ENCODE measurements at places on chromosomes 2 and 18.
A peak's percentile ranks its signal among the peaks of the same experiment; 100 is the strongest.

DNA sequence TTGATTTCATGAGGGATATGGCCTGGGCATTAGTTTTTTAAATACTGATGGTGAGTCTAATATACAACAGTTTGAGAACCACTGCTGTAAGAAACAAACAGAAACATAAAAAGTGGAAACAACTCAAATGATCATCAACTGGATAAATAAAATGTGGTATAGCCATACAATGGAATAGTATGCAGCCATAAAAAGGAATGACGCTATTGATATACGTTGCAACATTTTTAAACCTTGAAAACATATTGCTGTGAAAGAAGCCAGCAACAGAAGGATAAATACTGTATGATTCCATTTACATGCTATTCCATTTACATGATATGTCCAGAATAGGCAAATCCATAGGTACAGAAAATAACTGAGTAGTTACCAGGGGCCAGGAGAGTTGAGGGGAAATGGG is 6.5 kb downstream of the NFE2L2 start:
- no peak for DNase-seq

- DNase-seq = peak; percentile 43
Observed at GRCh38 chr18:22983175-22983574, 50.0 kb downstream of the RBBP8 start.

GRCh38 chr2:48364100-48364499 is 165.9 kb upstream of the STON1 start:
- DNase-seq = no peak

- DNase-seq = no peak
Observed at GRCh38 chr2:20430461-20431300, 16.2 kb upstream of the RHOB start.

GRCh38 chr2:111118981-111119821 is 1.5 kb upstream of the BCL2L11 start:
- DNase-seq = no peak

GRCh38 chr2:86023366-86023712 is 82.3 kb downstream of the POLR1A start:
- DNase-seq = no peak

- DNase-seq = no peak
Observed at GRCh38 chr2:86477349-86477748, 36.2 kb downstream of the KDM3A start.

GRCh38 chr18:71045331-71046065 is 756.7 kb downstream of the SOCS6 start:
- DNase-seq = no peak

GRCh38 chr2:12110481-12110880 is 364.0 kb downstream of the LPIN1 start:
- DNase-seq = no peak

- DNase-seq = no peak
Observed at GRCh38 chr2:136361521-136361920, 243.6 kb upstream of the CXCR4 start.

GRCh38 chr18:12032786-12033642 is 51.7 kb downstream of the IMPA2 start:
- DNase-seq = no peak

DNA sequence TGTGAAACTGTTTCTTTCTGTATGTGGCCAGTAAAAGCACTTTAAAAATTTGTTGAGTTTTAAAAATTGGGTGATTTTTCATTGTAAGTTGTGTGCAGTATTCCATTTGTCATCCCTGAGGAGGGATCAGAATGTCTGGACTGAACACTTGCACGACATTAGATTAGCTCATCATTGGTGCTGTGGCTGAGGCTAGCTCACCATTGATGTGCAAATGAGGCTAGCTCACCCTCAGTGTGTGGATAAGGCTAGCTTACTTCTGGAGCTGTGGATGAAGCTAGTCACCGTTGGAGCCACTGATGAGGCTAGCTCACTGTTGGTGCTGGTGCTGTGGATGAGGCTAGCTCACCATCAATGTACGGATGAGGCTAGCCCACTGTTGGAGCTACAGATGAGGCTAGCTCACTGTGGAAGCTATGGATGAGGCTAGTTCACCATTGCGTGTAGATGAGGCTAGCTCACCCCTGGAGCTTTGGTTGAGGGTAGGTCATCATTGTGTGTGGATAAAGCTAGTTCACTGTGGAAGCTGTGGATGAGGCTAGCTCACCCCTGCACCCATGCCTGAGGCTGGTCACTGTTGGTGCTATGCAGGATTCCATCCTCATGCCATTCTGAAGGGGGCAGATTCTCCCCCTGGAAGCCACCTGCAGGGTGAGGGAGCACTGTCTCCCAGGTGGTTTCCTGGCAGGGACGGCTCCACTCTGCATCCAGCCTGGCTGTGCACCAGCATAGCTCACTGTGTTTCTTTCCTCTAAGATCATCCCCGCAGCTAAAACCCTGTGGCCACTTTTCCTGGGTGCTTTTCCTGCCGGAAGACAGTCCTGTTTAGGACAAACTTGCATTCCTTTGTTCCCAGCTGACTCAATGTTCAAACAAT is 101.1 kb downstream of the TWIST2 start:
- DNase-seq = no peak

GRCh38 chr2:163467251-163467630 is 268.6 kb downstream of the FIGN start:
- DNase-seq = peak; percentile 41

DNA sequence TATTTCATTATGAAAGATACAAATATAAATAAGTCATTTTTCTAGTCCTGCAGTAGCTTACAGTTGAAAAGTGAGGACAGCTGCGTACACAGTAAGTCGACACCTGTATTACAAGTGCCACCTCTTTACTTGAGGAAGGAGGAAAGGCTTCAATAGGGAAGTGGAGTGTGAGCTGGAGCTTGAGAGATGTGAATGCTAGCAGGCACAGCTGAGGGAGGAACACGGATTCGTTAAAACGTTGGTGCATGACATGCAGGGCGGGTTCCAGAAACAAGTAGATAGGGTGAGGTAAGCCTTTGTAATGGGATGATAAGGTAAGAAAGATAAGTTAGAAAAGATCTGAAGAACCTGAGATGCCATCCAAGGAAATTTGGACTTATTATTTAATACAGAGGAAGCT is 98.1 kb upstream of the CSRNP3 start:
- peak; percentile 89 for DNase-seq

DNA sequence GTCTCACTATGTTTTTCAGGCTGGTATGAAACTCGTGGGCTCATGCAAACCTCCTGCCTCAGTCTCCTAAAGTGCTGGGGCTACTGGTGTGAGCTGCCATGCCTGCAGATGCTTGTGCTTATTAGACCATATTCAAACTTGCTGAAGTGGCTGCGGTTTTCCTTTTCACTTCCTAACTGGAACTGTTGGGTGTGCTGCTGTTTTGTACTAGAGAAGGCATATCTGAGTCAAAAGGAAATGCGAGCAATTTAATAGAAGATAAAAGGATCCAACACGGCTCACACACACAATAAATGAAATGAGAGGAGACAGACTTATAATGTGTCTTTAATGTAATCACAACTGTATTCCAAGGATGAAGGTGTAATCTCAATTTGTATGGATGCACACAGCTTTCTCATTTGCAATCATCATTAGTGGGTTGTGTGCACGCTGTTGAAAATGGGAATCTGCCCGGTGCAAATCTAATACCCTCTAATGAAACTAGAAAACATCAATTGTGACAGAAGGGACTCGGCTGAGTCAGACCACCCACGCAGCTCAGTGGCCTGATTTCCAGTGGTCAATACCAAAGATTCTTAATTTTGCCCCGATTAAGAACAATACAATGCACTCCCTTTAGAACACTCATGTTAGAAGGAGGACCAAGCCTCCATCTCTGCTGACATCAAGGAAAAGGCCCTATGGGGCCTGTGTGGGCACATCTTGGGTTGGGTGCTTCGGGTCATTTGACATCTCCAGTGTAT is 532.7 kb downstream of the TDRD15 start:
- no peak for DNase-seq

- DNase-seq = no peak
Observed at GRCh38 chr2:109382226-109382895, 231.4 kb downstream of the SEPTIN10 start.

GRCh38 chr2:65227020-65227455 is 593 bp upstream of the ACTR2 start:
- peak; percentile 34 for DNase-seq

- DNase-seq = no peak
Observed at GRCh38 chr2:26740890-26741302, 23.2 kb upstream of the SLC35F6 start.

- no peak for DNase-seq
Observed at GRCh38 chr2:2184549-2185249, 146.4 kb downstream of the MYT1L start.

DNA sequence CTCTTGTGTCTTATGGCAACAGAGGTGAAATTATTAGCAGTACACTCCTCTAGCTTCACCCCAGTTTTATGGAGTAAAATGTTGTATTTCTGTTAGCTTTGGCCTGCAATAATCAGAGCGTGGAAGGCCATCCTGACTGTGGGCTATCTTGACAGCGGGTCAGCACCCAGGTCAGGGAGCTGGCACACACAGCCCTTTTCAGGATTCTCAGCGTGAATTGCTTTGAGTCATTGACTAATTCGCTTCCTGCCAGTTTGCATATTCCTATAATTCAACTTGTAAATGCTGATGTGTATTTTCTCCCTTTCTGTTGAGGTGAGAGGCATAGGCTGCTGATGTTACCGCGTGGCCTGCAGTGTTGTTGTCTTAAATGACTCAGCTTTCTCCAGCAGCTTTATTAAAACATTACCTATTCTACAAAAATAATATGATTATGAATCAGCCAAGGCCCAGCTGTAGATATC is 109.6 kb upstream of the EML6 start:
- DNase-seq = no peak

GRCh38 chr2:9219027-9219445 is 12.4 kb downstream of the ASAP2 start:
- DNase-seq = no peak

- no peak for DNase-seq
Observed at GRCh38 chr2:98468621-98469236, 24.1 kb downstream of the INPP4A start.

GRCh38 chr2:189002079-189002478 is 27.9 kb downstream of the COL3A1 start:
- no peak for DNase-seq

GRCh38 chr2:76197842-76198448 is 487.2 kb upstream of the GCFC2 start:
- no peak for DNase-seq

GRCh38 chr18:79911344-79912270 is 39.8 kb downstream of the SLC66A2 start:
- no peak for DNase-seq

- no peak for DNase-seq
Observed at GRCh38 chr2:134406311-134406710, 152.4 kb downstream of the MGAT5 start.

DNA sequence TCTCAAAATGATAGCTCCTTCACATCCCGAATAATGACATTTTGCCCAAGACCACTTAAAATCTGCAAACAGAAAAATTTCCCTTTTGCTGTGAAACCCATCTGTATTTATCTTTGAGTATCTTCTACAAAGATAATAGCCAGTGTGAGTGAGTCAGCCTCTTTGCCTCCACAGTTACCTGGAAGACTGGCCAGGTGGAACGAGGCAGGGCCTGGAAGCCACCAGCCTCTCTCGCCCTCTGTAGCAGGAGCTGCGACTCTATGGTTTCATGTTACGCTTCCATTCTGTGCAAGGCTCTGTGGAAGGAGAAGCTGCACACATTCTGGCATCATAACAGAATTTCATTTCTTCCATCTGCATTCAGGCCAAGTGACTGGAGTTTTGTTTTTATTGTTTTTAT is 9.5 kb downstream of the ELP2 start:
- peak; percentile 24 for DNase-seq

- DNase-seq = peak; percentile 68
Observed at GRCh38 chr2:37832590-37833197, 92.4 kb upstream of the RMDN2 start.

DNA sequence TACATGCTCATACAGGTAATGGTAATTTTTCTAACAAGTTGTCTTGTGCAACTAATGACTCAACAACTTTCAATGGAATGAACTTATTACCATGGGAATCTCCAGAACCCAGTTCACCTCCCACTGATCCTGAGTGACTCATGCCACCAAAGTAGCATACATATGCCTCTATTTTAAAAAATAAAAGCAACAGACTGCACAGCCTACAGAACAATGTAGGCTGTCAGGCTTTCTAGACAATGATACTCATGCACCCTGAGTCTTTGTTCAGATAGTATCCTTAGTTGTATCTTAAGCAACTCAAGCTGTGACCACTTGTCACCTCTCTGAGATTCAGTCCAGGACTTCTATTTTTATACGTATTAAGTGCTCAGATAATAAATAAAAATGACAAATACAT is 531.0 kb upstream of the SETBP1 start:
- no peak for DNase-seq

DNA sequence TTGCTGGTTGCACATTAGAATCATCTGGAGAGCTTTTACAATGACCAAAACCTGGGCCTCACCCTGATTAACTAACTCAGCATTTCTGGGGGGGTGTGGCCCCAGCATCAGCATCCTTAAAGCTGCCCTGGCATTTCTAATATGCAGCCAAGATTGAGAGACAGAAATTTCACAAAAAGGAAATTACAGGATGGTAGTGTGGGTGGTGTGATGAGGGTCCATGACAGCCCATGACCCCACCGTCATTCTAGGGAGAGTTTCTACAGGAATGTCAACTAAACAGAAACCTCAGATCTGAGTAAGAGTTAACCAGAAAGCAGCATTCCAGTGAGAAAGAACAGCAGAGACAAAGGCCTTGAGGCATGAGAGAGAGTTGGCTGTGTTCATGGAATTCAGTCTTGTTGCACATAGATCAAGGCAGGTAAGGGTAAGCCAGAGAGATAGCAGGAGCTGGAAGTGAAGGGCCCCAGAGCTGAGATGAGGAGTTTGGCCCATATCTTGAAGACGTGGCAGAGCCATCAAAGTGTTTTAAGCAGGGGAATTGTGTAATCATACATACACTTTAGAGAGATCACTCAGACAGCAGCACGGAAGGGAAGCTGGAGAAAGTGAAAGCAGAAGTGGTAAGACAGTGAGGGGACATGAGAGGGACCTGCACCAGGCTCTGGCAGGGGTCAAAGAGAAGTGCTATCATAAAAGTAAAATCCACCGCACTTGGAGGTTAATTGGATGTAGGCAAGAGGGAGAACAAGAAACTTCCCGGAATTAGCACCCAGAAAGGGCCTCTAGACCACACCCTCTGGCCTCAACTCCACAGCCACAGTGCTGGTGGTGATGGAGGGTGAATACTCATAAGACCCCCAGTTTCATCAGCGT is 7.8 kb upstream of the TRABD2A start:
- DNase-seq = no peak

Data from NCI-H1105 treated with DMSO at 0.1 percent for 48 hours (cell line).